ENCODE measurements at places on chromosomes 3 and 15.

DNA sequence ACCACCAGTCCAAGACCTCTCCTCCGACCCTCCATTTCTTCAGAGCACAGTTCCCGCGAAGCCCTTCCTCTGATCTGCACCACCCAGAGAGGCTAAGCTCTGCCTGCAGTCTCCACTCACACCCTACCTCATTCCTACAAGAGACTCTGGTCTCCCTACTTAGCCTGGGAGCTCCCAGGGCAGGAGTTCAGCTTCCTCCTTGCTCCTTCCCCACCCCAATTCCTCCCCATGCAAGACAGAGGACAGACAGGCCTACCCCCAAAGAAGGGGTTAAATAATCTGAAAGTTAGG lies 12.6 kb upstream of the VIPR1 start:
- no peak for DNase-seq

- DNase-seq = no peak
Observed at GRCh38 chr15:71212146-71212545, 96.9 kb downstream of the THSD4 start.

GRCh38 chr15:74787251-74788041 lies 5.6 kb downstream of the CSK start:
- no peak for DNase-seq

DNA sequence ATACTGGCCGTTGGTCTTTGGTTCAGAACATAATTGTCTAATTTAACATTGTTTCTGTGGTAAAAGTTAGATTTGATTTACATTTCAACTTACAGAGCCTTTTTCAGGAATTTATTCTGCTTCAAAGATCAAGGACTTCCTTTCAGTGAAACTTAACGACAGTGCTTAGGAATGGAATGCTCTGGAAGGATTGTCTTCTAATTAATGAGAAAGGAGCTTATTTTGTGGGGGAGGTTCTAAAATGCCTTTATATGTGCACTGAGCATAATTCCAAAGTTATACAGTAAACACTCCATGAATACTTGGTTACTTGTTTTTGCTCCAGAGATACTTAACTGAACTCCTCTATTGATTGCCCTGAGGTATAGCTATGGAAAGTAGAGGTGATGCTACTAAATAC lies 75.7 kb downstream of the CACNA1D start:
- no peak for DNase-seq

DNA sequence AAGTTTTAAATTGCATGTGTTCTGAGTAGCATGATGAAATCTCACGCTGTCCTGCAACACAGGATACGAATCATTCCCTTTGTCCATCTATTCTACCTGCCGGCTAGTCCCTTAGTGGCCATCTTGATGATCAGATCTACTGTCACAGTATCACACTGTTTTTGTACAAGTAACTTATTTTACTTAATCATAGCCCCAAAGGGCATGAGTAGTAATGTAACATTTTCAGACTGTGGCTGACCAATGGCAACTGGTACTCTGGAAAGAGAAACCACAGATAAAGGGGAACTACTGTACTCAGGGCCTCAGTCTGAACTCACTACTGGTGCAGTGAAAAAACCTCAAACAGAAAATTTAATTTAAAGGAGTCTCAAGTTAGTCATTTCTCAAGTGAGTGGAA lies 127.3 kb upstream of the MRPL3 start:
- DNase-seq = no peak

- DNase-seq = no peak
Observed at GRCh38 chr3:115806501-115806900, 183.2 kb downstream of the GAP43 start.

All from GOT3 (cell line).